ENCODE measurements at places on chromosomes 5 and 9.

DNA sequence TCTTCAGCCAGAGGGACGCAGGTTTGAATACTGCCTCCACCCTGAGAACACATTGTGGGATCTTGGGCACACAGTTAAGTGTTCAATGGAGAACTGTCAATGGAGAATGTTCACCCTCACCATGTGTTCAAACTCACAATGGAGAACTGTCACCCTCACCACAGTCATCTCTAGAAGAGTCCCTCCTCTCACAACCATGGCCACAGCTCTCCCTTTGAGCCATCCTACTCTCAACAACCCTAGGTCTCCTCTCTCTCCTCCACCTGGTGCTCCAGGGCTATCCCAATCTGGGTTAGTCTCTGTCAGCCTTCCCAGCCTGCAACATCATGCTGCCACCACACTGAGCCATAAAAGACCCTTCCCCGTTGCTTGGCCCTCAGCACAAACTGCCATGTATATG is 36.3 kb upstream of the HAND1 start:
- no peak for DNase-seq

DNA sequence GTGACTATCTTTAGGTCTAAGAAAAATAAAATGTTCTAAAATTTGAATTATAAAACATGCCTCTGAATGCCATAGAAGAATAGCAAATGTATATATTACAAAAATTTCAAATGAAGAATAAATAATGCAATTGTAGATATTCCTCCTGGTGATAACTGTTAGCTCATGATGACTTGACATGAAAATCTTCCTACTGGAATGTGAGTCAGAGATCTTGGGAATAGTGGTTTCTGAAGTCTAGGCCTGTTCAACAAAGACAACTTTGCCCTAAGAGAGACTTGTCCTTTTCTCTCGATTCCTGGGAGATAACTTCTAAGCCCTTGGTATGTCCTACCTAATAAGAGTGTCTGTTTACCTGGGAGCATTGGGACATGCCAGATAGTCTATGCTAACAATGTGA is 746.3 kb upstream of the RIOK2 start:
- peak; percentile 54 for DNase-seq

DNA sequence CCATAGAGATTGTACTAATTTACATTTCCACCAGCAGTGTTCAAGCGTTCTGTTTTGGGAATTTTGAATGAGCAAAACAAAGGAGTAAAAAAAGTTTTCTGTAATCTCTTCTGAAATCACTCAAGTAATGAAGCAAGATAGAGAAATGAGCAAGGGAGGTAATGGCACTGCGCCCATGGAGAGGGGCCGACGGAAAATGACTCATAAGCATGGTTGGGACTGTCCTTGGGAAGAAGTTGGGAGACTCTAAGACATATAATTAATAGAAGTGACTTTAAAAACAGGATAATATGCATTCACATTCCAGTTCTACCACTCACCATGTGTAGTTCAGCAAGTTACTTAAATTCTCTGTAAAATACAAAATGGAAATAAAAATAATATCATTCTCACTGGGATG is 62.5 kb upstream of the C5orf46 start:
- DNase-seq: peak; percentile 15

DNA sequence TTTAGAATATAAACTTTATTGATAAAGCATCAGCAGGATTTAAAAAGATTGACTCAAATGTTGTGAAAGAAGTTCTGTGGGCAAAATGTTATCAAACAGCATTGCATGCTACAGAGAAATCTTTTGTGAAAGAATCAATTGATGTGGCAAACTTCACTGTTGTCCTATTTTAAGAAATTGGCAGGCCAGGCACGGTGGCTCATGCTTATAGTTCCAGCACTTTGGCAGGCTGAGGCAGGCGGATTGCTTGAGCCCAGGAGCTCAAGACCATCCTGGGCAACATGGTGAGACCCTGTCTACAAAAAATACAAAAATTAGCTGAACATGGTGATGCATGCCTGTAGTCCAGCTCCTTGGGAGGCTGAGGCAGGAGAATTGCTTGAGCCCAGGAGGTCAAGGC is 17.4 kb downstream of the ZBTB43 start:
- no peak for DNase-seq

DNA sequence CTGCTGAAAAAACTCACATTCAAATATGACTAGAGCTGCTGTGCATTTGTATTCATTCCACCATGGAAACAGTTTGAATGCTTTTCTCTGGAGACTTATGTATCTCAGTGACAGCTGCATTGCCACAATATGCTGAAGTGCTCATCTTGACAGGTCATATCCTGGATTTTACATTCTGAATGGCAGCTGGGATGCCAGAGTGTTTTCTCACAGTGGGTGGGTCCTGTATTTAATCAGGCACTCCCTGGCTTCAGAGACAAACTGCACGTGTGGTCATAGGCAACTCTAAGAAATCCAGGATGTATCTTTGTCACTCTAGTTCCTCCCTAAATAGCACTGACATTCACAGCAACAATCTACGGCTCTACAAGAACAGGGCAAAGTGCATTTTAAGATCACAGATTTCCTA is 75.6 kb downstream of the ST8SIA4 start:
- DNase-seq: peak; percentile 5

DNA sequence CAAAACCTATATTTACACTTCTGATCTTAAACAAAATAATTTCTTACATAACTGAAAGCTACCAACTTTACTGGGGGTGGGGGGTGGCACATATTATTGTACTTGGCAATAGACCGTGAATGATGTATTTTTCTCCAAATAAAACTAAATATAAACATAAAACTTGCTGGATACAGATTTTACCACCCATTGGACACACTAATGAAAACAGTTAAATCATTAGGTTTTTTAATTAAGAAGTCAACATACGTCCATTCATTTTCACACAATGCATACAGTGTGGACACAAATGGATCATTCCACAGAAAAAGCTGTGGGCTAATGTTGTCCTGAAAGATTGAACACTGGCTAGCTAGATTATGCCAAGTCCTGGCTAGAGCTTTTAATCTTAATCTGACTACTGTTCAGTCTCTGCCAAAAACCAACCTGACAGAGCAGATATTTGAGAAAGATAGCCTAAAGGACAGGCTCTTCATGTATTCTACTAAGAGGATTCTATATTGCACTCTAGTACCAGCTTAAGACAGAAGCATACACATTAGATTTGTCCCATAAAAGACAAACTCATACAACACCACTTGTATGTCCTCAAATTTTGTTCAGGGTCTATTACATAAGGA is 118.1 kb downstream of the SIL1 start:
- DNase-seq: no peak

DNA sequence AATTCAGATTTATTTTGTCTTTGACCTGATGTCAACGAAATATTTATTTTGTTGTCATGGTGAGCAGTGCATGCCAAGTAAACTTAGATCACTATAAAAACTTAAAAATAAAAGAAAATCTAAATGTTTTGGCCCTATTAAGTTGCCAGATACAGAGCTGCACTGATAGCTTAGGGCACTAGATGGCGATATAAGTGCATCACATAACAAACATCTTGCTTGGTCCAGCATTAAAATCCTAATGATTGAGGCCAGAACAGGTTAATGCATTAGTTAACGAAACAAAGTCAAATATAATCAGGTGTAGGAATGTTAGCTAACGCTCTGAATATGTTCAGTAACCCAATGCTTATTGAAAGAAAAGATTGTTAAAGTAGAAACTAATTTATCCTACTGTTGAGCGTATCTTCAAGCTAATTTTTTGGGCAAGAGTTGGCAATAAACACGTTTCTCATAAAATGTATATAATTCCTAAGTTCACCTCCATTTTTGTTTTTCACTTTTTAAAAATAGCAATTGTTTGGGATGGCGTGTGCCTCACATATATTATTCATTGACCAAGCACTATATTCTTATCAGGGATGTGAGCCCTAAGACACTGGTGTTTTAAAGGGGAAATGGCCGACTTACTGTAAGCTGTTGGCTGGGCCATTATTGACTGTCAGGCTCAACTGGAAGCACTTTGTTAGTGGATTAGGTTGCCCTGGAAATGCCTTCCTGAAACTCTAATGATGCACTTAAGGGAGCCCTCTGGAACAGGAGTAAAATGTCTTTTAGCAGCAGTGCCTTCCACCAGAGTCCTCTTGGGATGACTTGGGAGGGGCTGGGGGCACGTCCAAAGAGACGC is 33.3 kb downstream of the KCTD16 start:
- DNase-seq: peak; percentile 80

DNA sequence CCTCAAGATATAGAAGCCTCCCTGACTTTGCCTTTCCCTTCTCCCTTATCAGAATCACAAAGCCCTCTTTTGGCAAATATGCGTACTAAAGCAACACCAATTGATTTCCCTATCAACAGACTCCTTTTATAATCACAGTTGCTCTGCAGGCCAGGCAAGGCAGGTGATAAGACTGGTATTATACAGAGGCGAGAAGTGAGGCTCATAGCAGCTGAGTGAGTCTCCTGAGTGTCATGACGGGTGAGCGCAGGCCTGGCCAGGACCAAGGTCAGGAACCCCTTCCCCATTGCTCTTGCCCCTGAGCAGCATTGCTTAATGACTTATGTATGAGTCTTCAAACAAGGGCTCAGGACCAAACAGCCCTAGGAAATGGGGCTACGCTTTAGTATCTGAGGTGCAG is 70.8 kb downstream of the FBXO38 start:
- no peak for DNase-seq

DNA sequence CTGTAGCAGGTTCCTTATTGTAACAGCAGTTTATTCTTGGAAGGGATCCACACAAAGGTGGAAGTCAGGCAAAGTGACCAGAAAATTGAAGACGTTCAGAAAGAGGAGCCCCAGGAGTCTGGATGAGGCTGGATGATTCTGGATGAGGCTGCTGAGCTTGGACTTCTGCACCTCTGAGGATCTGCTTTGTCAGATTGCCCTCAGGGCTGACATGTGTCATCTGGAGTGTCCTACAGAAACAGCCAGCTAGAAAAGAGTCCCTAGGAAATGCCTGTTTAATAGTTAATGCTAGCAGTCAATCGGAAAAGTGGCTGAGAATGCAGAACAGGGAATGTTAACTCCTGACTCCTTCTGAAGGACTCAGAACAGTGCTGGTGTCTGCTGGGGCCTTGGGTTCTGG is 236.4 kb downstream of the LRRC70 start:
- DNase-seq: no peak

GRCh38 chr5:97854871-97855762 is 672.1 kb upstream of the RIOK2 start:
- DNase-seq: peak; percentile 59

GRCh38 chr5:1755321-1755949 is 44.2 kb downstream of the MRPL36 start:
- no peak for DNase-seq

DNA sequence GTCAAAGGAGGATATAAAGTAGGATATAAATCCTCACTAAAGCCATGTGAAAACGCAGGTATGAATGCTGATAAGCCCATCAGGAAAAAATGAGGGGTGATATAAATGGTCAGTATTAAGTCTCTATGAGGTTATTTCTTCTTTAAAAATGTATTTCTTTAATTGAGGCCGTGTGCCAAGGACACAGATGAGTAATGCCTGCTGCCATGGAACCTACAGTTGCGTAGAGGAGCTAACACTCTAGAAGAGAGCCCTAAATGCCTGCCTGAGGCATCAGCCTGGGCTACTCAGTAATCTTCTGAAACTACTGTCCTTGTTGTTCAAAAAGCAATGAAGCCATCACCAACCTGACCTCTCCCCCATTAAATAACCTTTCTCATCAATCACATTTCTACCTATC is 84.9 kb downstream of the KLHL3 start:
- DNase-seq: peak; percentile 28

DNA sequence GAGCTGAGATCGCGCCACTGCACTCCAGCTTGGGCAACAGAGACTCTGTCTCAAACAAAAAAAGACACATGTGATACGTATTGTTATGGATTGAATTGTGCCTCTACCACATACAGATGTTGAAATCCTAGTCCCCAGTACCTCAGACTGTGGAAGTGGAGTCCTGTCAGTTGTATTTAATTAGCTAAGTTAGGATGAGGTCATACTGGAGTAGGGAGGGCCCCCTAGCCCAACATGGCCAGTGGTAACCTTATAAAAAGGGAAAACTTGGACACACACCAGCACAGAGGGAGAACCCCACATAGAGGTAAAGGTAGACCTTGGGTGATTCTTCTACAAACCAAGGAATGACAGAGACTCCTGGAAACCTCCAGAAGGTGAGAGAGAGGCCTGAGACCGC is 119.8 kb downstream of the GADD45G start:
- no peak for DNase-seq

- no peak for DNase-seq
These were observed 668.2 kb downstream of the DTWD2 start for GRCh38 chr5:118320121-118320520.

GRCh38 chr9:116154976-116155697 is 1.5 kb downstream of the PAPPA start:
- DNase-seq: peak; percentile 76

Measured in fibroblast of mammary gland (primary cell).